NCI-H345 (cell line): ENCODE measurements at places on chromosomes 1 and 21.

DNA sequence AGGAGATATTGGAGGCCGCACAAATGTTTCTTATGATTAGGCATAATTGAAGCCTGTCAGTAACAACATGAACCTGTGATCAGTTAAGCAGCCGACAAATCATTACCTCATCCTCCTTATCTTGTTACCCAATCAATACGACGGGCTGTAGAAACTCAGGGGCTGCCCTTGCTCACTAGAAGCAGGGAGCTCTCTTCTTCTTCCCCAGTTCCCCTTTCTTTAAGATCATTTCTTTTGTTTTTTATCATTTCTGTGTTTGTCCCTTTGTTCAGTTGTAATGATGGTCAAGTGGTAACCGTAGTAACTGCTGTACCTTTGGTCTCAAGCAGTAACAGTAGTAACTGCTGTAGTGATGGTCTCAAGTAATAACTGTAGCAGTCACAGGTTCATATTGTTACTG lies 13.8 kb upstream of the FCGR2A start:
- no peak for DNase-seq

DNA sequence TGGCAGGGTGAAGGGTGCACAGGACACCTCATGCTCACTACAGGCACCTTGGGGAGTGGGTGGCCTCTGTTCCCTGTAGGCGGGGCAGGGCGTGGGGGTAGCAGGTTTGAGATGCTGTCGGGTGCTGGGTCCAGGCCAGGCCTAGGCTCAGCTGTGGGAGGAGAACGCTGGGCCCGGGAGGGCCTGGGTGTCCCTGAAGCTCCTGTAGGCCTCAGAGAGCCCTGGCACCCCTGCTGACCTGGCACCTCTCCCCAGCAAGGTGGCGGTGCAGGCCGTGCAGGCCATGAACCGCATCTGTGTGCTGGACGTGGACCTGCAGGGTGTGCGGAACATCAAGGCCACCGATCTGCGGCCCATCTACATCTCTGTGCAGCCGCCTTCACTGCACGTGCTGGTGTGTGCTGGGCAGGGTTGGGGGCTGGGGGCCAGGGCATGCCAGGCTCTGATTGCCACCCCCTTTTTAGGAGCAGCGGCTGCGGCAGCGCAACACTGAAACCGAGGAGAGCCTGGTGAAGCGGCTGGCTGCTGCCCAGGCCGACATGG lies 2.5 kb upstream of the GJC2 start:
- DNase-seq, result no peak

DNA sequence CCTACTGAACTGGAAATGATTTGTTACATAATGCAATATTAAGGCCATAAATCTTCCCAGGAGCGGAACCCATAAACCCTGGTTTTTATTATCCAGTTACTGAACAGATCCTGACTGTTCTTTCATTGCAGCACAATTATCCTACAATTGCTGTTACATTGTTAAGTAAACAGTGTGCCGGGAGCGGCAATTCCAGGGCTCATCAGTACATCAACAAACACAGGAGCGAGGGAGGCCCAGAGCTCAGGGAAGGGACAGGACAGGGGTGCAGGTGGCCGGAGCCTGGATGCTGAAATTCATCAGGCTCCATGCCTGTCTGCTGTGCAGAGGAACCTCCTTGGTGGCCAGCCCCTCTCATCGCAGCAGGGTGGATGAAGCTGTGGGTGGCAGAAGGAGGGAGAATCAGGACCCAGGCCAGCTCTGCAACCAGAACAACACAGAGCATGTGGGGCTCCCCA lies 544.7 kb downstream of the NPHP4 start:
- DNase-seq, result peak; percentile 23

- no peak for DNase-seq
Observed at GRCh38 chr1:53688381-53689102, 50.4 kb downstream of the GLIS1 start.

DNA sequence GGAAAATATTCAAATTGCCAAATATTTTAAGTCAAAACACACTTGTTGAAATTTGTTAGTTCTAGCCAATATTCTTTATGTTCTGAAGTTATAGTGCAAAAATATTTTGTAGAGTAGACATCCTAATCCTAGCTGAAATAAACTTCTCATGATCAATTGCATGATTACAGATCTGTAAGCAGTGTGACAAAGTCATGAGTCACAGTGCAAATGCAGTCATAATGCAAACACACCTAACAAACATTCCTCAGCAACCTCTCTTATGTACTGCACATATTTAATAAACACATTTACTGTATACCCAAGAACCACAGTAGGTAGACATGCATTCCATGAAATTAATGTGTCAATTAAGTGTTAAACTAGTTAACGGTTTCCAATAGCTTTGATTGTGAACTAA lies 1857.4 kb downstream of the NCAM2 start:
- DNase-seq, result no peak

DNA sequence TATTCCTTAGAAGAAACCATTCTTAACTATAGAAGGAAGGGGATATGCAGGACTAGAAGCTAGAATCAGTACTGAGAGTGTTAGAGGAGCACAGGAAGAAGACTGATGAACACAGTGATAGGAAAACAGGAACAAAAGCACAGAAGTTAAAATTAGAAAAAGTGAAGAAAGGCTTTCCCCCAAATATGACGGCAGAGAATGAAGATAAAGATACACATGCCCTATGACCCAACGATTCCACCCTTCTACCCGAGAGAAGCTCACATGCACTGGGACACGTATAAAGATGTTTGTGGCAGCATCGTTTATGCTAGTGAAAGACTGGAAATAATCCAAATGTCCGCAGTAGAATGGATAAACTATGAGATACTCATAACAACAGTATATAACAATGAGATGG lies 74.2 kb downstream of the DTL start:
- no peak for DNase-seq
